Hematopoietic multipotent progenitor cell treated with erythropoietin and hydrocortisone succinate and interleukin-3 and kit ligand, for 15 days (in vitro differentiated cells): ENCODE measurements at places on chromosomes 12 and 14.

DNA sequence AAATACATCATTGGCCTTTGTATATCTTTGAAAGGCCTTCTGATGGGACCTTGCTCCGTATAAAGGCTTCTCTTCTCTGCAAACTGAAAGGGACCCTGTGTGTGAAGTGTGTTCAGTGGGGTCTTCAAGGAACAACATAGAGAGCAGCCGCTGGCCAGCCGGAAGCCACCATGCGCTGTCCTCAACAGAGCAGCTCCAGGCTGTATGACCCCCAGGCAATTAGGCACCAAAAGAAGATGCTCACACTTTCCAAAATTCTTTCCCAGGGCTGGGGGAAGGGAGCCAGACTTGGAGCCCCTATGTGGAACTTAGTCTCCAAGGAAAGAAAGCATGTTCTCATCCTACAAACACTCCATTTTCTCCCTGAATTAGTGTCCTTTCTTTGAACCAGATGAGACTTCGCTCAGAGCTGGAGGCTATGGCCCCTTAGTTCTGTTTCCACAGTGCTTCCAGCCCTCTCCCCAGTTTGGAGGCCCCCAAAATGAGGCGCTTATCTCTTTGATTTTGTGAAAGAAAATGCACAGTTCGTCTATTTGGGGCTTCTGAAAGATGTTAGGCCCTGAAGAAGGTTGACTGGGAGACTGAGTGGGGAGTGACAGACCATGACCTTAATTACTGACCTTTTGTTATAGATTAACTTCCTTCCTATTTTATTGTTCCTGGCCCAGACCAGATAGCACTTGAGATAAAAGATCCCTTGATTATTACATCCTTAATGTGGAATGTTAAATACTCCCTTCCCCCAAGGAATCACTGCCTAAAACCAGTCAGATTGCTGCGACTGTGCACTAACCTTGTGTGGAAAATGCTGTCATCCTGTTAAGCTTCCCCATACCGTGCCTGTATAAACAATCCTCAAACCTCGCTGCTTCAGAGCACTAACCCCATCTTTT lies 128.3 kb upstream of the FGD4 start:
- DNase-seq = no peak

GRCh38 chr12:101838628-101839323 lies 8.0 kb upstream of the GNPTAB start:
- no peak for DNase-seq

DNA sequence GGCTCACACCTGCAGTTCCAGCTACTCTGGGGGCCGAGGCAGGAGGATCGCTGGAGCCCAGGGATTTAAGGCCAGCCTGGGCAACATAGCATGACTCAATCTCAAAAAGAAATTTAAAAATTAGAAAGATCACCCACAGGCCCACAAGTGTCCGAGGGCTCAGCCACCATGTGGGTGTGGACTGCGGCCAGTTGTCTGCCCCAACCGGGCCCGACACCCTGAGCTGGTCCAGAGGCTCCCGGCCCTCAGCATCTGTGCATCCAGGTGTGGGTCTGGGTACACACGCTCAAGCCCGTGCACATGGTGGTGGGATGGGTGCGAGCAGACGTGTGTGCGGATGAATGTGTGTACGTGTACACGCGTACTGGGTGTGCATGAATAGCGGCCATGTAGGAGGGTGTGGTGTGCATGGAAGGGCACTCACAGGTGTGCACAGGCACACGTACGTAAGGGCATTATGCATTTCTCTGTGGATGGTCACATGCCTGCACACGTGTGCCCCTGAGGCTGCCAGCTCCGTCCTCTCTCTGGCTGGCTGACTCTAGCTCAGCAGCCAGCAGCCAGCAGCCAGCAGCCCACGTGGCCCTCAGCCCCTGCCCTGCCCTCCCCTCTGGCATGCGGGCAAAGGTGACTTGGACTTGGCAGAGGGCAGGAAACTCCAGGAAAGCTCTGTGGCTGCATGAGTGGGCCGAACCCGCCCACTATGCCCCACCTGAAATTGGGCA lies 23.3 kb upstream of the NUDT14 start:
- DNase-seq = no peak

- no peak for DNase-seq
Measured at GRCh38 chr12:31227401-31227981, 98.5 kb downstream of the SINHCAF start.

DNA sequence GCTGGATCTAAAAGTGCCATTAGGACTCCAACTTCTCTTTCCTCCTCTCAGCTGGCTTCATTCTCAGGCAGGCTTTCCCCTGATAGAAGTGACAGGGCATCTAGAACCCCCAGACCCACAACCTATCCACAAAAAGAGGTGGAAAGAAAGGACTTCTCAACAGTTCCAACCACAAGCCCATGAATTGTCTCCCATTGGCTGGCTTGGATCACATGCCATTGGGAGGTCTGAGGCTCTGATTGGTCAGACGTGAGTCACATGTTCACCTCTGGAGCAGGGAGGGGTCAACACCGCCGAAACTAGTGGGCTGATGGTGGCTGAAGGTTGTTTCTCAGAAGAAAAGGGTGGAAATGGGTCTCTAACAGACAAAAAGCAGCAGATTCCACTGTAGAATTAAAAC lies 47.2 kb downstream of the DRAM1 start:
- DNase-seq = no peak

GRCh38 chr14:92654239-92654901 lies 94.1 kb downstream of the LGMN start:
- DNase-seq = no peak

- DNase-seq = no peak
Measured at GRCh38 chr14:65704437-65704836, 291.9 kb downstream of the FUT8 start.

DNA sequence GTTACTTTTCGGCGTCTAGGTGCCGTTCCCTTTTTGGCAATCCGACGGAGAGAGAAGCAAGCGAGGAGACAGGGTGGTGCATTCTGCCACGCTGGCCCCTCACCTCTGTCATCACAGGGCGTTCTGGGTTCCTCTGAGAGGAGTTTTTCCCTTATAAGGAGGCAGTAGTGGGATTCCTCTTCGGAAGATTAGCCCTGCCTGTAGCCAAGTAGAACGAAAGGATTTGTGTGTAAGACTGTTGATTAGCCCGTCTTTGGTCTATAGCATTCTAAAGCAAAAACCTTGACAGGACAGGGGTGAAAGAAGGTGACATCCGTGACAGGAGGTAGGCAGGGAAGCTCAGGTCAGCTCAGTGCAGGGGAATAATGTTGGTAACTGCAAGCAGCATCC lies 9.1 kb upstream of the NEMF start:
- DNase-seq = peak; percentile 63

- no peak for DNase-seq
Measured at GRCh38 chr12:9391815-9392214, 183.6 kb upstream of the PZP start.

DNA sequence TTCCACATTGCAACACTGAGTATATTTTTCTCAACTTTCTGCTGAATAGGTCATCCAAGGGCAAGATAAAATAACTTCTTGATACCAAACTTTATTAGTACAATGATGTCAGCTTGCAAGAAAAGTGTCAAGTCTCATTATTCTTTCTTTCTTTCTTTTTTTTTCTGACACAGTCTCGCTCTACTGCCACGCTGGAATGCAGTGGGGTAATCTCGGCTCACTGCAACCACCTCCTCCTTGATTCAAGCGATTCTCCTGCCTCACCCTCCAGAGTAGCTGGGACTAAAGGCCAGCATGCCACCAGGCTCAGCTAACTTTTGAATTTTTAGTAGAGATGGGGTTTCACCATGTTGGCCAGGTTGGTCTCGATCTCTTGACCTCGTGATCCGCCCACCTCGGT lies 523.4 kb downstream of the FSCB start:
- no peak for DNase-seq

- DNase-seq = no peak
Measured at GRCh38 chr12:81797100-81797499, 38.0 kb upstream of the PPFIA2 start.

- DNase-seq = no peak
Measured at GRCh38 chr12:89901319-89901718, 192.7 kb upstream of the ATP2B1 start.

GRCh38 chr14:57420033-57420432 lies 29.6 kb downstream of the NAA30 start:
- DNase-seq = no peak

GRCh38 chr12:112304436-112304835 lies 77.8 kb downstream of the HECTD4 start:
- DNase-seq = no peak

DNA sequence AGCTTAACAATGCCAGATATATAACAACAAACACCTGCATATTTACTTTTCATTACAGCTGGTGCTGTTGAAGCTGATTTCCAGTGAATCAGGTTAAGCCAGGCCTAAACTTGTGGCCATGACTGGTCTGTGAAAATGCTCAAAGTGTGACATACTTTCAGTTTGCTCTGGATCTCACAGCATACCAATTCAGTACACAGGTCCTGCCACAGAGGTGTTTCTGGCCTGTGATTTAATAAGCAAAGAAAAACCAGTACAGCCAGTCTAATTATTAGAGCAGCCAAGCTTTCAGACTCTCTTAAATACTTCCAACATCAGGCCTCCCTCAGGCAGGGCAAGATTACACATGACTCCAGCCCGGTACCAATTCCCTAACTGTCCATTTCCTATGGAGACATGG lies 27.4 kb upstream of the TMCC3 start:
- DNase-seq = no peak

- DNase-seq = no peak
Measured at GRCh38 chr12:3632256-3632655, 120.7 kb downstream of the CRACR2A start.

DNA sequence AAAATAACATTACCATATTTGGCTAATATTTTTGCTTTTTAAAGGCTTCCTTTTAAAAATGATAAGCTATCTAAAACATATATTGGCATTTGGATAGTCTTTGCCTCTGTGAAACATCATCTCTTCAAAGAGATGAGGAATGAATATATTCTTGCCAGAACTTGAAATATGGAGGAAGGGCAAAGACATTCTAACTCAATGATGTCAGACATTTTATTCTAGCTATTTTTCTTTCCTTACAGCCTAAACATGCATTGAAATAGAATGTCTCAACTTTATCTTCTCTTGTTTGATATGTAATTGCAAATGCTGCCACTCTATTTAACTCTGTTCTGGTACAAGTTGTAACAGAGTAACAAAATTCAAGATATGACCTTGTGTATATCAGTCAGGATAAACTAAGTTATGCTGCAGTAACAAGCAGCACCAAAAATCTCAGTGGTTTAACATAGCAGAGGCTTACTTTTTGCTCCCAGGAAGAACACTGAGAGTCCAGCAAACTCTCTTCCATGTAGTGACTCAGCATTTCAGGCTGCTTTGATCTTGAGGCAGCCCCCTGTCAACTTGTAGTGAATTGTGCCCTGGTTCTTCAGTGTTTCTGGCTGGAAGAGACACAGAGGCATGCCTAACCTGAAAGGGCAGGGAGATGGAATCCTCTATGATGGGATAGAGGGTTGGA lies 11.0 kb downstream of the IRAK3 start:
- DNase-seq = no peak

DNA sequence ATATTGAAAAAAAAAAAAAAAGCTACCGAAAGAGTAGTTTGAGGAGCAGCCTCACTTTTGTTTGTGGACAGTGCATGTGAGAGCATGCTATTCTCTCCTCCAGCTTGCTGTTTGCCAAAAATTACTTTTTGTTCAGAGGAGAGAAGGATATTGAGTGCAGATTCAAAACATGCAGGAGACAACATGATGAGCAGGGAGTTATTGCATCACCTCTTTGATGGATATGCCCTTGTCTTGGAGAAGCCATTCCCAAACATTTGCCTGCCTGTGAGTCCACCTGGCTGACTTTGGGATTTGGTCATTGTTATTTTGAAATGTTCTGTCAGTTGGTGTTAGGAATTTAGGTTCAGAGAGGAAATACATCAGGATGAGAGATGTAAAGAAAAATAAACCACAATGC lies 2.4 kb downstream of the C12orf75 start:
- no peak for DNase-seq

DNA sequence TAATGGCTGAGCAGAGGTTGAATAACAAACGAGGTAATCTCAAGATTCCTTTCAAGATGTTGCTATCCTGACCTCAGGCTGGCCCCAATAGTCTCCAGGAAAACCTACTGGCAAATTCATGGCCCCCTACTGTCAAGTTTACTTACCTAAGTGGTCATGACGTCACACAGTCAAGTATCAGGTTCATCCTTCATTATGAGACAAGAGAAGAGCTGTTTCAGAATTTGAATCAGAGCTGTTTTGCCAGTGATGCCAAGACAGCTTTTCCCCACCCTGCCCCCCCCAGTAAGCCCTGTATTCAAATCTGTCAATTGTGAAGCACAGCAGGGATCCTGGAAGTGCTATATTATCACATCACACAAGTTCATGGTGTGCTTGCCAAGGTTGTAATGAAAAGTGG lies 509.6 kb downstream of the NOVA1 start:
- no peak for DNase-seq

DNA sequence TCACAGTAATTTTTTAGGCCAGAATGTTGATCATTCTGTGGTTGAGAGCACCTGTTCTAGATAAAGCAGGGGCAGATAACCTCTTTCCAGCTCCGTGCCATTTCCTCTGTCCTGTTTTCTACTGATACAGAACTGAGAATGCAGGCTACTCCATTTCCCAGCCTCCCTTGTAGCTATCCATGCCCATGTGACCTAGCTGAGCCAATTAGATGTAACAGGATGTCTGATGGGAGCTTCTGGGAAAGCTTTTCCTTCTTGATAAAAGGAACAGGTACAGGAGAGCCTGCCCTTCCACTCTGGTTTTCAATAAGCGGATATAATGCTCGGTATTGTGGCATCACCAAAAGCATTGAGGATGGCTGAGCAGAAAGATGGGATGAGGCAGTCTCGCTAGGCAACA lies 54.2 kb downstream of the LRRC74A start:
- DNase-seq = no peak

DNA sequence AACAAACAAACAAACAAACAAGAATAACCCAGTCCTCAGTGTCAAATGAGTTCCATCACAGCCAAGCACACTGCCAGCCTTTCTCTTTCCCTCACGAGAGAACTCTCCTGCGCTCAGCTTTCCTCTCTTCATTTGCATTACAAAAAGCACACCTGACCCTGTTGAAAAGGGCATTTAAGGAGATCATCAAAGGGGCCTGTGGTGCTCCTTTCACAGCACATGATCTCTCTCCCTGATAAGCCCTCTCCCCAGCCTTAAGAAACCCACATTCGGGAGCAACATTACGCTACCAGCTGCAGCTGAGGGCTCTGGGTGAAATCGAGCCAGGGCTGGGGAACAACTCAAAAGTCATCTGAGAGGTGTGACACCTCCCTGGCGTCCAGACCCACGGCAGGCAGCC lies 165.6 kb upstream of the TMCC3 start:
- DNase-seq = no peak

GRCh38 chr14:68379510-68380328 lies 413.1 kb downstream of the ZFP36L1 start:
- DNase-seq = no peak

GRCh38 chr12:74227846-74228545 lies 309.6 kb upstream of the ATXN7L3B start:
- no peak for DNase-seq

DNA sequence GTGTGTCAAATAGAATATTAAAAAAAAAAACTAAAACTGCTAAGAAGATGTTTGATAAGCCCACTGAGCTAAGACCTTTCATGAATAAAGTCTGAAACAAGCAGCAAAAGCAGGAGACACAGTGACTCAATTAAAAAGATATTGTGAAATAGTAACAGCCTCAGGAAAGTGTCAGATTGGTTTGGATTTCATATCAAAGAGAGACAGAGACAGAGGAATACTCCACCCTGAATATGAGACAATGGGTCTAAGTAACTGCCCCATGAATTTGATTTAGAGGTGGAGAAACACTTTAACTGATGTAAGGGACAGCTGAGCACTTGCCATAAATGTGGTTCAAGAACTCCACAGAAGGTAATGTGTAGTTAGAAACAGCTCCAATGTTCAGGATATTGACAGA lies 277.9 kb upstream of the FOXG1 start:
- DNase-seq = no peak
